H1 (cell line): ENCODE measurements at places on chromosomes 16 and 17. TPM values are rescaled to one million over a fixed set of nuclear protein-coding genes. Genes with fewer than 3 reads are reported as not detected.
A peak's percentile ranks its signal among the peaks of the same experiment; 100 is the strongest.

Gene PRRT2
- total RNA-seq: 12.8 and 16.6 TPM in 2 replicates

Gene CLEC10A
- total RNA-seq: not detected in 2 replicates

DNA sequence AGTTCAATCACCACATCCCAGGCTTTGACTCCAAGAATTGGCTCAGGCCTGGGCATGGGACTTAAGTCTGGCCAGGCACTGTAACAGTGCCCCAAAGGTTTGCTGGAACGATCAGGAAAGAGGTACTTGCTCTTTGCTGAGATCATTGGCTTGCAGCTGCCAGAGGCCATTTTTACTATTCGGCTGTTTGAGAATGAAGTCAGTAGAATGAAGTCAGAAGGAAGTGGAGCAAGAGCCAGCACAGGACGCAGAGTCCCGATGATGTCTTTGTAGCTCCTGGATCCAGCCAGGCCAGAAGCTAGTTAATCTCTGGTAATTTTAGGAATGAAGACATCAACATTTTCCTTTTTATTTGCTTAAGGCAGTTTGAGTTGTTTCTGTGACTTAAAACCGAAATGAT, 195.5 kb downstream of the RAB11FIP4 start:
- DNase-seq: no peak
- H3K27me3 ChIP-seq: no peaks in the 10 kb centered on the region
- H3K27ac ChIP-seq: no peak overlapping the region
- no peak overlapping the region for H3K4me3 ChIP-seq
- H3K4me1 ChIP-seq: no peaks in the 10 kb centered on the region
- H3K36me3 ChIP-seq: no peaks in the 10 kb centered on the region

- DNase-seq: no peak
- H3K4me3 ChIP-seq: no peak overlapping the region
- H3K4me1 ChIP-seq: no peaks in the 10 kb centered on the region
These were observed 5.6 kb downstream of the POLG2 start for GRCh38 chr17:64491034-64491860.

Gene MT1H
- 11.9 and 12.6 TPM in 2 replicates for total RNA-seq

- no peak for DNase-seq
- no peak overlapping the region for H3K4me3 ChIP-seq
- H3K27me3 ChIP-seq: no peaks in the 10 kb centered on the region
- 0 out of 2 replicates have a peak overlapping the region, but pooled peaks have one; percentile 19 for H3K27ac ChIP-seq
- no peaks in the 10 kb centered on the region for H3K36me3 ChIP-seq
- H3K4me1 ChIP-seq: peaks cover 10% of the 10 kb centered on the region
These were observed 467.0 kb upstream of the C16orf82 start for GRCh38 chr16:26599785-26600104.

GRCh38 chr16:89026121-89026612, 49.2 kb upstream of the CBFA2T3 start:
- no peaks in the 10 kb centered on the region for H3K36me3 ChIP-seq

GRCh38 chr17:18970582-18971480, 18.9 kb downstream of the SLC5A10 start:
- H3K4me3 ChIP-seq: no peak overlapping the region
- no peak for DNase-seq
- H3K27ac ChIP-seq: no peak overlapping the region
- H3K36me3 ChIP-seq: peaks cover 17% of the 10 kb centered on the region; the same call in 1 of the 2 replicates
- no peaks in the 10 kb centered on the region for H3K4me1 ChIP-seq
- H3K27me3 ChIP-seq: no peaks in the 10 kb centered on the region

- H3K36me3 ChIP-seq: no peaks in the 10 kb centered on the region
- peak within 1 kb of the TSS; percentile 69 for H3K4me3 ChIP-seq
- peaks cover 30% of the 10 kb centered on the region for H3K4me1 ChIP-seq
- H3K27ac ChIP-seq: no peak within 1 kb of the TSS
- H3K27me3 ChIP-seq: peaks cover 12% of the 10 kb centered on the region; the same call in 1 of the 2 replicates
These were observed at the start of gene XYLT1 for GRCh38 chr16:17470908-17471718. Gene XYLT1 (minus strand): TSS chr16:17470960. CDS start chr16:17470796, 164 bp downstream.

Gene CD19
- 0.21 and 0.65 TPM in 2 replicates for total RNA-seq

- H3K36me3 ChIP-seq: no peaks in the 10 kb centered on the region
- no peak for DNase-seq
- H3K27me3 ChIP-seq: no peaks in the 10 kb centered on the region; the same call in 1 of the 2 replicates
- no peak overlapping the region for H3K27ac ChIP-seq
- H3K4me3 ChIP-seq: no peak overlapping the region
These were observed 151.8 kb downstream of the ABCA8 start for GRCh38 chr17:68803164-68803929.

GRCh38 chr16:74298104-74298503, 1.5 kb downstream of the PSMD7 start:
- no peak for DNase-seq
- H3K4me3 ChIP-seq: peak overlapping the region; percentile 96
- H3K27ac ChIP-seq: no peak overlapping the region
- no peaks in the 10 kb centered on the region; the same call in 1 of the 2 replicates for H3K4me1 ChIP-seq
- no peaks in the 10 kb centered on the region; the same call in 1 of the 2 replicates for H3K27me3 ChIP-seq

DNA sequence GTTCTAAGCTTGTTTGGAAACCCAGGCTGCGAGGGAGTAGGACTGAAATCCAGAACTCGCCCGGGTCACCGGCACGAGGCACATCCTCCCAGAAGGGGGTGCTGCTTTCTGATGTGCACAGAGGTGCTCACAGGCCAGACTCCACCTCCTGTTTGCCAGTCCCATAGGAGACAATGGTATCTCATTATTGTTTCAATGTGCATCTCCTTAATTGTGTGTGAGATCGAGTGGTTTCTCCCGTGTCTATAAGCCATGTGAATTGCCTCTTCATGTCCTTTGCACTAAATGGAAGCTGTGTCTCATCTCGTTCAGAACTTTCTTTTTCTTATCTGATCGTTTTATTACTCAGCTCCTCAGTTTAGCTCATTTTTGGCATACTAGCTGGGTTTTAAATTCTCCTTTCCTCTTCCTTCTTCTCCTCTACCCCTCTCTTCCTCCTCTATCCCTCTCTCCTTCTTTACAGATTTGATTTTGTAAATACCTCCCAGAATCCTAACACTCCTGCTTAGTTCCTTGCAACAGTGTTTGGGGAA, 32.1 kb upstream of the PRKCB start:
- H3K27me3 ChIP-seq: no peaks in the 10 kb centered on the region
- H3K36me3 ChIP-seq: no peaks in the 10 kb centered on the region
- no peak overlapping the region for H3K27ac ChIP-seq
- H3K4me1 ChIP-seq: no peaks in the 10 kb centered on the region
- H3K4me3 ChIP-seq: no peak overlapping the region
- peak; percentile 78 for DNase-seq

Gene C17orf67
- total RNA-seq: 1.9 and 2.2 TPM in 2 replicates

DNA sequence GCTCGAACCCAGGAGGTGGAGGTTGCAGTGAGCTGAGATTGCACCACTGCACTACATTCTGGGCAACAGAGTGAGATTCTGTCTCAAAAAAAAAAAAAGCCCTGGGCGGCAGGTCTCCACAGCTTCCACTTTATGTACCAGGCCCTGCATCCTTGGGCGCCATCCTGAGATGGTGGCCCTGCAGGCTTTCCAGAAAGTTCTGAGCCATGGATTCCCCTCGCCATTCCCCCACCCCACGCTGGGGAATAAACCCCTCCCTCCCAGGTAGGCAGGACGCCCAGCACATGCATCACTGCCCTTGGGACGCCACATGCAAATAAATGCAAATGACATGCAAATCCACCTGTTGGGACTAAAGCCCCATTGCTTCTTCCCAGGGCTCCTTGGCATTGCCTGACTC, 13.8 kb upstream of the ZNF469 start:
- no peaks in the 10 kb centered on the region for H3K27me3 ChIP-seq
- no peak overlapping the region for H3K4me3 ChIP-seq
- no peak overlapping the region for H3K27ac ChIP-seq
- no peaks in the 10 kb centered on the region for H3K4me1 ChIP-seq
- no peak for DNase-seq

Gene EIF1
- total RNA-seq: 528 and 539 TPM in 2 replicates

DNA sequence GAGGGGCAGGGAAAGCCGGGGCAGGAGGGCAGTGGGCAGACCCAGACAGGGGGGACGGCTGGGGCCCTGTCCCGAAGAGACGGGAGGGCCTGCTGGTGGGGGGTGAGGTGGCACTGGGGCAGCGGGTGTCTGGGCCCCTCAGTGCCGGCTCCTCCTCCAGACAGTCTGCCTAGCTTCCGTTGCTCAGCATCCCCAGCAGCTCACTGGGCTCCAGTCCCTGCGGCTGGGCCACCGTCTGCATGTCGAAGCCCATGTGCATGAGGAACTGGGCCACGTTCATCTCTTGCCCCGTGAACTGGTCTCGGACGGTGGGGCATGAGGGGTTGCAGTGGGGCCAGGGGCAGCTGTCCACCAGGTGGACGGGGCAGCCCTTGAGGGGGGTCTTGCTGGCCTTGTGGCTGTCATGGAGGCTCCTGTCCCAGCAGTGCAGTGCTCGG, 5.8 kb upstream of the MYADML2 start:
- DNase-seq: no peak
- no peak overlapping the region for H3K4me3 ChIP-seq
- no peaks in the 10 kb centered on the region for H3K36me3 ChIP-seq
- H3K27ac ChIP-seq: no peak overlapping the region

Gene KRT23
- not detected in 2 replicates for total RNA-seq

Gene ALOX15
- total RNA-seq: 1.5 TPM in 2 replicates

- H3K36me3 ChIP-seq: no peaks in the 10 kb centered on the region; the same call in 1 of the 2 replicates
- no peak overlapping the region for H3K27ac ChIP-seq
- peaks cover 32% of the 10 kb centered on the region for H3K4me1 ChIP-seq
These were observed 45.3 kb downstream of the WNT3 start for GRCh38 chr17:46773221-46773605.

Gene MPV17L
- total RNA-seq: 7.3 and 8.2 TPM in 2 replicates

GRCh38 chr17:81923302-81924260, 4.0 kb downstream of the MAFG start:
- peak overlapping the region; percentile 51 for H3K4me3 ChIP-seq
- DNase-seq: no peak
- H3K4me1 ChIP-seq: peaks cover 36% of the 10 kb centered on the region
- peaks cover 6% of the 10 kb centered on the region; the same call in 1 of the 2 replicates for H3K36me3 ChIP-seq
- H3K27ac ChIP-seq: peak overlapping the region; percentile 55; the same call in 1 of the 2 replicates
- H3K27me3 ChIP-seq: peaks cover 2% of the 10 kb centered on the region

GRCh38 chr16:9736547-9736946, 445.7 kb downstream of the GRIN2A start:
- H3K4me1 ChIP-seq: no peaks in the 10 kb centered on the region
- H3K4me3 ChIP-seq: no peak overlapping the region
- no peaks in the 10 kb centered on the region for H3K36me3 ChIP-seq
- DNase-seq: no peak
- H3K27me3 ChIP-seq: no peaks in the 10 kb centered on the region
- no peak overlapping the region for H3K27ac ChIP-seq

- no peaks in the 10 kb centered on the region for H3K36me3 ChIP-seq
- no peak overlapping the region for H3K4me3 ChIP-seq
- H3K27ac ChIP-seq: no peak overlapping the region
- no peaks in the 10 kb centered on the region for H3K27me3 ChIP-seq
- H3K4me1 ChIP-seq: no peaks in the 10 kb centered on the region
These were observed 33.5 kb upstream of the BCO1 start for GRCh38 chr16:81204798-81205680.

DNA sequence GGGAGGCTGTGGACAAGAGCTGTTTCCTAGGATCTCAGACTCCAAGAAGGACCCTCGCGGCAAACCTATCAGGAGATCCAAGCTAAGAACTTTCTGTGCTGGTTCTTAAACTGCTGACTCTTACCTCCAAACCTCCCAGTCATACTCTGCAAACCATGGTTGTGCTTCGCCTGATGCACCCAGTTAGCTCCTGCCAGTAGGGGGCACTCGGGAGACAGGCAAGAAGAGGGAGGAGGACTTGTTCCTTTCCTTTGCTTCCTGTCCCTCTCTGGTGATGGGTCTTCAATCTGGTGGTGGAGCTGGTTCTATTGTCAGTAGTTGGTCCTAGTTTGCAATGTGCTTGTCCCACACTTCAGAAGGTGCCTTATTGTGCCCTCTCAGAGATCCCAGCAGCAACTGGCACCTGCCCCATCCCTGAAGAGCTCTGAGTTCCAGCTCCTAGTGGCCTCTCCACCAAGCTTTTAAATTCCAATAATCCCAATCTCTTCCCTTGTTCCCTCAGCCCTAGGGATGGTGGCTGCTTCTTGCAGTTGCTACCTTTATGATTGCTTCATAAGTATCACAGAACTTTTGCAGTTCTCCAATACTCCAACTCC, 113.5 kb upstream of the RPL38 start:
- no peaks in the 10 kb centered on the region for H3K4me1 ChIP-seq
- no peaks in the 10 kb centered on the region for H3K36me3 ChIP-seq
- no peaks in the 10 kb centered on the region for H3K27me3 ChIP-seq
- no peak overlapping the region for H3K27ac ChIP-seq
- H3K4me3 ChIP-seq: no peak overlapping the region

DNA sequence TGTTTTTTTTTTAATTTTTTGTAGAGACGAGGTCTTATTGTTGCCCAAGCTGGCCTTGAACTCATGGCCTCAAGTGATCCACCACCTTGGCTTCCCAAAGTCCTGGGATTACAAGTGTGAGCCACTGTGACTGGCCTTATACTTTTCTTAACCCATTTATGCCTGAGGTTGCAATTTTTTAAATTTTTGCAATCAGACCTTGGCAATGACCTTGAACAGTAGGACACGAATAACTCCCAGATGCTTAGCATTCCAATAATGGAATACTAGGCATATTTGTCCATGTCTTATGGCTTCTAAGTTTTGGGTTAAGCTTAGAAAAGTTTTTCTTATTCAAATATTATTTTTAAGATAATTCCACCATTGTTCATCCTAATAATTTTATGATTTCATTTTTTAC, 28.3 kb upstream of the TMEM97 start:
- no peak overlapping the region for H3K27ac ChIP-seq
- no peaks in the 10 kb centered on the region for H3K27me3 ChIP-seq
- DNase-seq: no peak

GRCh38 chr17:67532326-67532871, 155.3 kb downstream of the PITPNC1 start:
- H3K27ac ChIP-seq: no peak overlapping the region
- no peaks in the 10 kb centered on the region for H3K27me3 ChIP-seq
- no peak for DNase-seq
- peaks cover 9% of the 10 kb centered on the region for H3K4me1 ChIP-seq
- no peaks in the 10 kb centered on the region for H3K36me3 ChIP-seq
- H3K4me3 ChIP-seq: no peak overlapping the region

Gene COPZ2
- not detected in 2 replicates for total RNA-seq

Gene REXO5
- 6.0 and 8.9 TPM in 2 replicates for total RNA-seq

DNA sequence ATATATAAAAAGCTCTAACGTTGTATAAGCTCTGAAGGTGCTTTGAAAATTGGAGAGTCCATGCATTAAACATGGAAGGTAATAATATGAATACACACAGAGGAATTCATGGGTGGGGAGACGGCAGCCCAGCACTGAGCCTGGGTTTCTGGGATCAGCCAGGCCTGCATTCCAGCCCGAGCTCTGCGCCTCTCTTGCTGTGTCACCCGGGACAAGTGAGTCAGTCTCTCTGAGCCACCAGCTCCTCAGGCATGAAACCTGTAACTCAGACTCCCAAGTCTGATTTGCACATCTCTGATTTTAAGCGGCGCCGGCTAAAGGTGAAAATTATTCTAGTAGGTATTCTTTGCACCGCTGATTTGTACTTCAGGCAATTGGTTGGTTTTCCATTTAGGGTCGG, 238.8 kb downstream of the MRTFB start:
- H3K27me3 ChIP-seq: no peaks in the 10 kb centered on the region
- peak overlapping the region; percentile 11; the same call in 1 of the 2 replicates for H3K4me3 ChIP-seq
- H3K27ac ChIP-seq: peak overlapping the region; percentile 63; the same call in 1 of the 2 replicates
- peaks cover 54% of the 10 kb centered on the region for H3K4me1 ChIP-seq
- no peaks in the 10 kb centered on the region for H3K36me3 ChIP-seq
